ENCODE measurements at places on chromosomes 7 and 10. TPM values are rescaled to one million over a fixed set of nuclear protein-coding genes. Genes with fewer than 3 reads are reported as not detected.
A peak's percentile ranks its signal among the peaks of the same experiment; 100 is the strongest.

GRCh38 chr7:76225379-76225778, 23.7 kb downstream of the SRRM3 start:
- no peaks in the 10 kb centered on the region for H3K4me1 ChIP-seq
- peak; percentile 18 for DNase-seq
- H3K27me3 ChIP-seq = peaks cover 5% of the 10 kb centered on the region
- no peak overlapping the region for H3K4me3 ChIP-seq

GRCh38 chr7:12490107-12490688, 80.3 kb upstream of the SCIN start:
- H3K27ac ChIP-seq = no peak overlapping the region
- H3K4me1 ChIP-seq = no peaks in the 10 kb centered on the region
- H3K4me3 ChIP-seq = no peak overlapping the region
- H3K36me3 ChIP-seq = no peaks in the 10 kb centered on the region

- DNase-seq = no peak
- no peaks in the 10 kb centered on the region for H3K4me1 ChIP-seq
- no peaks in the 10 kb centered on the region for H3K36me3 ChIP-seq
- no peak overlapping the region for H3K4me3 ChIP-seq
These were observed 46.5 kb downstream of the CTBP2 start for GRCh38 chr10:125113691-125114371.

The WAC gene
- total RNA-seq = 126 TPM

DNA sequence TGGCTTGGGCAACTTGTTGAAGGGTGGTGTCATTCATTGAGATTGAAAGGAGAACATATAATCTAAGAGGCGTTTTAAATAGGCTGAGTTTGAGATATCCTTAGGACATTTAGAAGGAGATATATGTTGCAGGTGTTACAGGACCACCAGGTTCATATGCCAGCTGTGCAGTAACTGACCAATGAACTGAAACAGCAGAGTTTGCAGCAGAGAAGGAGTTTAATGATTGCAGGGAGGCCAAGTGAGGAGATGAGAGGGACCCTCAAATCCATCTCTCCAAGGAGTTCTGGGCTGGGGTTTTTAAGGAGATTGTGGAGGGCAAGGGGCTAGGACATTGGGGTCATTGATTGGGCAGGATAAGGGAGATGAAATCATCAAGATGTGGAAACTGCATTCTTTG, 74.5 kb downstream of the SEC23IP start:
- no peak for DNase-seq
- H3K4me1 ChIP-seq = no peaks in the 10 kb centered on the region
- no peak overlapping the region for H3K27ac ChIP-seq
- no peaks in the 10 kb centered on the region for H3K36me3 ChIP-seq
- H3K4me3 ChIP-seq = no peak overlapping the region

DNA sequence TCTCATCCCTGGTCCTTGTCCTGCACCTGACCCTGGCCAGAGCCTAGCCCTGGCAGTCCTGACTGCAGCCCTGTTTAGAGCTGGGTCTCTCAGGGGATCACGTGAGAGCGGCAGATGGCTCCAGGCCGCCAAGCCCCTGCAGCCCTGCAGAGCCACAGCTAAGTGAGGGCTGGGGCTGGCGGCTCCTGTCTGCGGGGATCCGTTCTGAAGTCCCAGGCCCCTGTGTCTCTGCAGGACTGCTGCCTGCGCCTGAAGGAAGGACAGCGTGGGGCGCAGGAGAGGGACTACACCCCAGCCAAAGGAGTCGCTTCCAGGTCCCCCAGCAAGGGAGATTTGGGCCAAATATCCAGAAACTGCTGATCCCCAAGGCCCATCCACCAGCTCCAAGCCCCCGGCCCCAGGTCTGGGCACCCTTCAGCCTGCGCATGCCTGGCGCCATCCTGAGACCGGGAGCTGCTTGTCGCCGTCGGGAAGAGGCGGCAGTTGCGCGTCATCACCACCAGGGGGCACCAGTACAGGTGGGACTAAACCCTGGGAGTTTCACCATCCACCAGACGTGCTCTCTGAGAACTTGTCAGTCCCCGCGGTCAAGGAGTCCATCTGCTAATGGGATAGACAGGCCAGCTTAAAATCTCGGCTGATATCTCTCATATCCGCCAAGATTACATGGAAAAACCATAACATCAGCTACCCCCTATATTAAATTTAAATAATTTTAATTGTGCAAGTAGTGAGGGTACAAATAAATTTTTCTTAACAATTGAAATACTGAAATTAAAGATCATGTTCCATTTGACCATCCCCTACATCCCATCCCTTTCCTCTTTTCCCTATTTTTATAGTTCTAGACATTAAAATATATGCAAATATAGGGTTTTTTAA, 25.1 kb upstream of the GHRHR start:
- H3K36me3 ChIP-seq = no peaks in the 10 kb centered on the region
- H3K27ac ChIP-seq = no peak overlapping the region
- peaks cover 34% of the 10 kb centered on the region for H3K27me3 ChIP-seq
- no peaks in the 10 kb centered on the region for H3K4me1 ChIP-seq
- peak; percentile 54 for DNase-seq
- no peak overlapping the region for H3K4me3 ChIP-seq

DNA sequence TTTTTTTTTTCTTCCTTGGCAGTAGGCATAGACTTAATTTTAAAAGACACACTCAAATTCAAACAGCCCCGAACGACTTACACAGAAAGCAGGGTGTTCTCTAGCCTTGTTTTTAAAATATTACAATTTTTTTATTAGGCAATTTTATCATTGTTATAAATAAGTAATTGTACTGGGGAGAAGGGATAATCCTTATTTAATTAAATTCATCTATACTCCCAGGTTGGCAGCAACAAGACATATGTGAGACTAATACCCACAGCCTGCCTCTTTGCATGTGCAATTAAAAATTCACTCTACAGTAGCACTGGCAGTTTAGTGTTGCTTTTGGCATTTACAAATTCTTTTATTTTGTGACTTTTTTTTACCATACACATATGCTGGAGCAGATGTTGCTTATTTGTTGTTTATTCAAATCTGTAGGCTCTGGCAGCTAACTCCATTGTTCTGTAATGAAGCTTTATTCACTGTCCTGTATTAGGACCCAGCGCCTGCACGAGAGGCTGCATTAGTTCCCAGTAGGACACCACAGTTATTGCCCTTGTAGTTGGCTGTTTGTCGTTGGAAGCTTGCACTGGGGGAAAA, 84.9 kb upstream of the PPP1R17 start:
- H3K27me3 ChIP-seq = no peaks in the 10 kb centered on the region
- H3K4me1 ChIP-seq = no peaks in the 10 kb centered on the region
- no peaks in the 10 kb centered on the region for H3K36me3 ChIP-seq
- no peak overlapping the region for H3K27ac ChIP-seq
- no peak for DNase-seq

The PDIA4 gene
- total RNA-seq = 155 TPM

DNA sequence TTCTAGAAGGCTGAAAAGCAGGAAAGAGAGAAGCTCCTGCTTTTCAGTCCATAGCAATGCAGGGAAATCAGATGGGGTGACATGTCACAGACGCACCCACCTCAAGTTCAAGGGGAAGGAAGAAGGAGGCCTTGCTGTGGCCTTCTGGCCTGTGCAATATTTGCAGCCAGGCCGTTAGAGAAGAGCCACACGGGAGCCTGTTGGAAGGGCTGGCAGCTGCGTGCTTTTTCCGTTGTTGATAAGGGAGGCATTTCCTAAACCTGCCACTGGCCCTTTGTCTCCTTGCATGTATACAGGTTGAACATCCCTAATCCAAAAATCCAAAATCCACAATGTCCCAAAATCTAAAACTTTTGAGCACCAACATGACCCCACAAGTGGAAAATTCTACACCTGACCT, 492.5 kb upstream of the ZMIZ1 start:
- DNase-seq = no peak
- no peak overlapping the region for H3K4me3 ChIP-seq
- no peak overlapping the region for H3K27ac ChIP-seq
- peaks cover 18% of the 10 kb centered on the region for H3K4me1 ChIP-seq

DNA sequence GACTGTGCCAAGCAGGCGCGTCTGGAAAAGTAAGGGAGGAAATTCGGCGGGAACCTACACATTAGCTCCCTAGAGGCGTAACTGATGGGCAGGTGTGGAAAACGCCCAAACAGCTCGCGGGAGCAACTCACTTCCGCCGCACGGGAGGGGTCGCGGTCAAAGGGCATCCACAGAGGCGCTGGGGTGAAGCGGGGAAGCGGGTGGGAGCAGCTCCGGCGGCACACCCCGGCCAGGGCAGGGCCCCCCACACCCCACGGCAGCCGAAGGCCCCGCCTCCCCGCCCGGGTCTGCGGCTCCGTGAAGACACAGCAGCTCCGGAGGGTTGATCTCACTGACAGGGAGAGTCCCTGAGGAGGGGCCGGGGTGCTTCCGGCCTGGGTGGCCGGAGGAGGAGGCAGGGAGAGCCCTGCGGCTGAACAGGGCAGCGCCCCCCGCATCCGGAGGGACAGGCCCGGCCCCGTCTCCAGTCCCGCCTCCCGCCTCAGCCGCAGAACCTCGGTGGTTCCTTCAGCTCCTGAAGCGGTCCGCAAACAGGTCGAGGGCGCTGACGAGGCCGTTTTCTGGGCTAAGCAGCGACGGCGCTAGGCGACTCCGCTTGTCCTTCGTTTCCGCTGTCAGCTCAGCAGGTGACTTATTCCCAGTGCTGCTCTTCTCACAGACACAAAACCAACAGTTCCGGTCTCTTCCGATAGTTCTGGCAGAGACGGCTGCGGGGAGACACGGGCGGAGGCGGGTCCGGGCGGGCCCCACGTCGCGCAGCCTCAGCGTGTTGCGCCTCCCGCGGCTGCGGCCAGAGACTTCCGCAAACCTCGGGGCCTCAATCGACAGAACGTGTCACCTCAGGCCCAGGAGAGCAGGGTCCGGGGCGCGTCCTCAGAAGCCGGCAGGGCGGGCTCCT, 276.1 kb downstream of the DNAJB6 start:
- H3K4me3 ChIP-seq = peak overlapping the region; percentile 81
- DNase-seq = peak; percentile 65
- no peaks in the 10 kb centered on the region for H3K36me3 ChIP-seq
- peaks cover 5% of the 10 kb centered on the region for H3K4me1 ChIP-seq
- peaks cover 2% of the 10 kb centered on the region for H3K27me3 ChIP-seq
- H3K27ac ChIP-seq = peak overlapping the region; percentile 50

GRCh38 chr7:135467207-135467711, 42.6 kb downstream of the CNOT4 start:
- no peaks in the 10 kb centered on the region for H3K27me3 ChIP-seq
- peaks cover 16% of the 10 kb centered on the region for H3K36me3 ChIP-seq
- no peak overlapping the region for H3K4me3 ChIP-seq
- peaks cover 15% of the 10 kb centered on the region for H3K4me1 ChIP-seq

DNA sequence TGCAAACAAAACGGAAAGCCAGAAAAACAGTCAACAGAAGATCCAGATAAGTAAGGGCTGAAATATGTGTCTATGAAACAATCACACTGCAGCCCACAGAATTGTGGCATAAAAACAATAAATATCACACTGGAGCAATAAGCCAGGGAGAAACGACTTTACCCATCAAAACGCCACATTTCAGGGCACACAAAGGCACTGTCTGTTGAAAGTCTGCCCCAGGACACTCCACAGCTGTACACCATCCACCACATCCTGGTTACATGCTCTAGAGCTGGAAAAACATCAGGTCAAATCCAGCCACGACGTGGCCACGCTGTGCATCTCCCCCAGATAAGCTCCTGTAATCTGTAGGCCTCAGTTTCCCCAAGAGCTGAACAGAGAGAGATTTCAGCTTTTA, 88.7 kb downstream of the COBL start:
- no peak overlapping the region for H3K4me3 ChIP-seq
- H3K36me3 ChIP-seq = no peaks in the 10 kb centered on the region
- no peak for DNase-seq
- no peaks in the 10 kb centered on the region for H3K4me1 ChIP-seq
- no peak overlapping the region for H3K27ac ChIP-seq

The IFIT1B gene
- total RNA-seq = not detected

- no peak for DNase-seq
- no peak overlapping the region for H3K27ac ChIP-seq
- H3K27me3 ChIP-seq = no peaks in the 10 kb centered on the region
- peaks cover 3% of the 10 kb centered on the region for H3K4me1 ChIP-seq
- H3K36me3 ChIP-seq = no peaks in the 10 kb centered on the region
- no peak overlapping the region for H3K4me3 ChIP-seq
These were observed 58.7 kb upstream of the GDF10 start for GRCh38 chr10:47241256-47241655.

DNA sequence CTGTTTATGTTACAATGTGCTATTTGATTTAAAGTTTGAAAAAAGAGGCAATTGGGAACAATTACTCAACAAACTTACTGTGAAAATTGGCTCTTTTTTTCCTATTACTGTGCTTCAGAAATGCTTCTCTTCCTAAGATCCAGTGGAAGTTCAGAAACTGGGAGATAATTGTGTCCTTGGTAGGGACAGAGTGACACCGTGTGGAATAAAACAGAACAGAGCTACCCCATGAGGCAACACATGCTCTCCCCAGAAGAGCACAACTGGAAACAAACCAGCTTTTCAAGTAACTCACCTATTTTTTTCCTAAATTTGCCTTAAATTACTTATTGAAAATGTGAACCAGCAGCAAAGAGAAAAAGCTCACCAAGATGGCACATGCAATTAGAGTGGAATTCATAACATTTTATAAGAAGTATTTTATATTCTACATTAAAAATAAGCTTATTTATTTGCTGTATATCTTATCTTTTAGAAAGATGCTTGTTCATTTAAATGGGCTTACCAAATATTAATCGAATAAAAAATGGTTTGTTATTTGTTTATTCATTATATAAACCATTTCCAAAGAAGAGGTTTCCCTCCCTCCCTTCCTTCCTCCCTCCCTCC, 346.1 kb upstream of the ANKRD30A start:
- H3K27ac ChIP-seq = no peak overlapping the region
- H3K27me3 ChIP-seq = no peaks in the 10 kb centered on the region
- no peak overlapping the region for H3K4me3 ChIP-seq
- H3K36me3 ChIP-seq = no peaks in the 10 kb centered on the region
- DNase-seq = no peak

DNA sequence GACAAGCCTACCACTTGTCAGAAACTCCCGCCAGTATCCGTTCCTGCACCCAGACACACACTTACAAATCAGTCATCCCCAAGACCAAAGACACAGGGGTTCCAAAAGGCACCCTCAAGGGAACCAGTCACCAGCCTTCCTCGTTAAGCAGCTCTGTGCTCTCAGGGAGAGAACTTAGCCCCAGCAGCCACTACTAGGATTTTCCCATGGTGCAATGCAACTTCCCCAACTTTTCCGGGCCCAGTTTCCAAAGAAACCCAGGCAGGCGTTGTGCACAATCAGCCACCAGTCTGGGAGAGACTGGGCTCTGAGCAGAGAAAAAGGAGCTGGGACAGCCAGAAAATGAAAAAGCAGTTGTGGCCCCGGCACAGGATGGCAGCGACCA, 1.2 kb downstream of the DLG5 start:
- no peak for DNase-seq
- H3K4me3 ChIP-seq = peak overlapping the region; percentile 73
- H3K4me1 ChIP-seq = peaks cover 13% of the 10 kb centered on the region
- H3K36me3 ChIP-seq = no peaks in the 10 kb centered on the region

- H3K27me3 ChIP-seq = peaks cover 7% of the 10 kb centered on the region
- H3K4me3 ChIP-seq = no peak overlapping the region
- DNase-seq = no peak
- no peaks in the 10 kb centered on the region for H3K4me1 ChIP-seq
- no peaks in the 10 kb centered on the region for H3K36me3 ChIP-seq
- no peak overlapping the region for H3K27ac ChIP-seq
These were observed 69.8 kb downstream of the CCDC71L start for GRCh38 chr7:106591146-106591545.
